ENCODE measurements at places on chromosomes 7 and 10.

DNA sequence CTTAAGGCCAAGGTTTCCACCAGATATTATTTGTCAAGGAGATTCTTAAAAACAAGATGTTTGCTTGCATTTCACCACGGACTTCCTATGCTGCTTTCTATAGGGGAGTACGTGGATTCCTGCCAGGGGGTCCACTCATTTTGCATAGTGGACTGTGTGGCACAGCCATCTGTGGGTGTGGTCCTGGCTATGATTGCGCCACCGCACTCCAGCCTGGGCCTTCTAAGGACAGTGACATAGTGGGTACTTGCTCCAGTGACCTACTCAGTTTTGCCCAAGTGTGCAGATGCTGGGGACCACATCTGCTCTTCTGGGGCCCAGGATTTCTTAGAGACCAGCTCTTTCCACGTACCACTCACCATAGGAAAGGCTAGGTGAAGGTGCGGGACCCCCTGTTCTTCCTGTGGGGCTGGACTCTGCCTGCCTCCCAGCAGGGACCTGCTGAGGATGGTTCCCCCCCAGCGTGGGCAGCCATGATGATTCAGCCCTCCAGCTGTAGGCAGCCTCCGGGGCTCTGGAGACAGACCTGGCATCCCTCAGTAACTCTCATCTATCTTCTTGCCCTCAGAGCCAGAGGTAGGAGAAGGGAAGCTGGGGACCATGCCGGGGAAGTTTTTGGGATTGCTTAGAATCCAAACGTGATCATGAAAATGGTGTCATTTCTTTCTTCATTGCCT is 42.9 kb downstream of the HK1 start:
- DNase-seq, result no peak

GRCh38 chr7:45192621-45193041 is 35.0 kb downstream of the RAMP3 start:
- no peak for DNase-seq

DNA sequence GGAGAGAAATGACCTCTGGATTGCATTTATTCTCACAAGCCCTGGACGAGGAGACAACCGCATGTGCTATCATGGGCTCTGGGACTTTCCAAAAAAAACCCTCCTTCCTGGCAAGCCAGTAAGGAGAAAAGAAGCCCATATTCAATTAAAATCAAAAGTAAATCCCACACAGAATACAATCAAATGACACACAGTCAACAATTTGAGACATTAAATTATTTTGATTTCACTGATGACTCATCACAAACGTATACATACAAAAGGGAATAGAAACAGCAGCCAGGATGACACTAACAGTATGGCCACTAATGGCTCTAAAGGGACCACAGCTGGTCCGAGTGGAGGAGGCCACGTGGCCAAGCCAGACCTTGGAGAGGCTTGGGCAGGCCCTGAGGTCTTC is 24.9 kb downstream of the LRRC20 start:
- DNase-seq, result no peak

- DNase-seq, result no peak
These were observed 37.0 kb downstream of the TBC1D12 start for GRCh38 chr10:94439275-94439861.

- DNase-seq, result no peak
These were observed 2.6 kb upstream of the CAMK2G start for GRCh38 chr10:73876971-73877370.

GRCh38 chr7:94394109-94394436 is 622 bp upstream of the COL1A2 start:
- DNase-seq, result no peak

DNA sequence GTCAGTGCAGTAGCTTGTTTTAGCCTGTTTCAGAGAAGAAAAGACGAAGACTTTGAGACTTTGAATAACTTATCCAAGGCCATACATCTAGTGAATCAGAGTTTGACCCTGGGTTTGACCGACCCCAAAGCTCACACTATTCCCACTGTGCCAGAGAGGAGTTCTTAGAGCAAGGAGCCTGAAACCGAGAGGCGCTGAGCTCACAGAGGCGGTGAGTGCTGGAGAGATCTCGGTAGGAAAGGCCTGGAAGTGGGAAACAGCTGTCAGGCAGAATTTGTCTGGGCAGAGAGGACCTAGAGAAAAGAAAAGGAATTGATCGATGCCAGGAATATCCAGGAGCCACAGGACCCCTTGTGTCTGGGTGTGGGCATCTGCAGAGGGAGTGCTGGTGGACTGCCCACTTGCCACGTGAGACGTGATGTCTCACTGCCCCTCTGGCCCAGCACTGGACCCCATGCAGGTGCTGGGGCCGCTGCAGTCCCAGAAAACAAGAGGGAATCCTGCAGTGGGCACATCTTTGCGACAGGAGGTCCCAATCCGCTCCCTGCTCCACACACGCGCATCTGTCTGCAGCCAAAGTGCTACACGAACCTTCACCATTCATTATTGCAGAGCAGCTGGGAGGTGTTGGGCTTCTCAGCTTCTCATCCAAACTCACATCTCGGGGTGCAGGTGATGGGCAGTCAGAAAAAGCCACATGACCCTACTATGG is 6.2 kb downstream of the CALML3 start:
- no peak for DNase-seq

DNA sequence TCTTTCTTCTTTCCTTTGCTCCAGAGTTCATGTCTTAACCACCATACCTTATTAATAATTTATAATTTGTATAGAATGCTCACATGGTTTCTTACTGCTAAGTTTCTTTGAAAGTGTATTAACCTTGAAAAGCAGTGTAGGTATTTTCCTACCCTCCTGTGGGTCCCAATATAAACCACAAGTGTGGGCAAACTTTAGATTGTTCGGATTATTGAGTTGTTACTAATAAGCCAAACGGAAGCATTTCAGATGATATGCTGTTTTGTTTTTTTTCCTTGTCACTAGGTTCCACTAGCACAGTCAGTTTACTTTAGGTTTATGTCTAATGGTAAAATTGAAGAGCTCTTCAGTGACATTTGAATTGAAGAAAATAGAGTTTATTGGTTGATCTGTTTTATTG is 10.2 kb downstream of the SSBP1 start:
- DNase-seq, result no peak

DNA sequence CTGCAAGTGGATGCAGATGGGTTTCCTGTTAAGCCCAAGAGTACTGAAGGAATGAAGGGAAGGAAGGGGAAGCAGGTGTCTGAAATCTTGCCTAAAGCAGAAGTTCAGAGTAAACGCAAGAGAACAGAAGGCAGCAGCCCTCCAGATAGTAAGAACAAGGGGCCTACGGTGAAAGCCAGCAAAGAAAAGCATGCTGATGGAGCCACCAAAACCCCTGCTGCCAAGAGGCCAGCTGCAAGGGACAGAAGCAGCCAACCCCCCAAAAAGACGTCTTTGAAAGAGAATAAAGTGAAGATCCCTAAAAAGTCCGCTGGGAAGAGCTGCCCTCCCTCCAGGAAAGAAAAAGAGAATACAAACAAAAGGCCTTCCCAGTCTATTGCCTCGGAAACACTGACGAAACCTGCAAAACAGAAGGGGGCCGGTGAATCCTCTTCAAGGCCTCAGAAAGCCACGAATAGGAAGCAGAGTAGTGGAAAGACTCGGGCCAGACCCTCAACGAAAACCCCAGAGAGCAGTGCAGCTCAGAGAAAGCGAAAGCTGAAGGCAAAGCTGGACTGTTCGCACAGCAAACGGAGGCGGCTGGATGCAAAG is 152.5 kb downstream of the LCOR start:
- DNase-seq, result no peak

DNA sequence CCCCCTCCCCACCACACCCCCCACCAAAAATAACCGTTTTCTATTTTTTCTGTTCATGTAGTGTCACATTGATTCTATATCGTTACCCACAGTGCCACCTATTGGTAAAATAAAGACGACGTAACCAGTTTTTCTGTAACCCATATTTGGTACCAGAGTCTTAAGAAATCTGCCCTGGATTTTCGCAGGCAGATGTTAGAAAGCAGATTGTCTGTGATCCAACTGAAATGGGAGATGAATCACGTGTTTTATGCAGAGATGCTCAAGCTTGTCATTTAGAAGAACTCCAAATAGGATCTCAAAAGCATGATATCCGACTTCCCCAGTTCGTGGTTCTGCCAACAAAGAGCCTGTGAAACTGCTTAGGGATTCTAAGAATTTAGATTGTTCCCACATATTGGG is 261.1 kb upstream of the CSTF2T start:
- DNase-seq, result no peak

- no peak for DNase-seq
These were observed 79.9 kb upstream of the THSD7A start for GRCh38 chr7:11911900-11912299.

DNA sequence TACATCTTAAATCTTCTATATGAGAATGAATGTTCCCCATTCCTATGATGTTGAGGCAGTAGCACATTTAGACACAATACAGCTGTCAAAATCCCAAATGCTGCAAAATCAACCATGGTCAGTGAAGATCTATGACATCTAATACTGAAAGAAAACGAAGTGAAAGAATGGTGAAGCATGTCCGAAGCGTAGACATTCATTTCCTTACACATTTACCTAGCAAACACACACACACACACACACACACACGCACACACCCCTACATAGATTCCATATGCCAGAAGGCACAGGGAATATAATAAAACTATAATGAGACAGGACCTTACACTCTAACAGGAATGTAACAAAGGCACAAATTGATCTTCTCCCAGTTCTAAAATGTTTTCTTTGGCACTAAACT is 32.5 kb downstream of the CCDC6 start:
- DNase-seq, result no peak

- no peak for DNase-seq
These were observed 52.3 kb downstream of the CCDC3 start for GRCh38 chr10:12949248-12949647.

GRCh38 chr7:49425277-49425818 is 348.1 kb upstream of the VWC2 start:
- DNase-seq, result no peak

DNA sequence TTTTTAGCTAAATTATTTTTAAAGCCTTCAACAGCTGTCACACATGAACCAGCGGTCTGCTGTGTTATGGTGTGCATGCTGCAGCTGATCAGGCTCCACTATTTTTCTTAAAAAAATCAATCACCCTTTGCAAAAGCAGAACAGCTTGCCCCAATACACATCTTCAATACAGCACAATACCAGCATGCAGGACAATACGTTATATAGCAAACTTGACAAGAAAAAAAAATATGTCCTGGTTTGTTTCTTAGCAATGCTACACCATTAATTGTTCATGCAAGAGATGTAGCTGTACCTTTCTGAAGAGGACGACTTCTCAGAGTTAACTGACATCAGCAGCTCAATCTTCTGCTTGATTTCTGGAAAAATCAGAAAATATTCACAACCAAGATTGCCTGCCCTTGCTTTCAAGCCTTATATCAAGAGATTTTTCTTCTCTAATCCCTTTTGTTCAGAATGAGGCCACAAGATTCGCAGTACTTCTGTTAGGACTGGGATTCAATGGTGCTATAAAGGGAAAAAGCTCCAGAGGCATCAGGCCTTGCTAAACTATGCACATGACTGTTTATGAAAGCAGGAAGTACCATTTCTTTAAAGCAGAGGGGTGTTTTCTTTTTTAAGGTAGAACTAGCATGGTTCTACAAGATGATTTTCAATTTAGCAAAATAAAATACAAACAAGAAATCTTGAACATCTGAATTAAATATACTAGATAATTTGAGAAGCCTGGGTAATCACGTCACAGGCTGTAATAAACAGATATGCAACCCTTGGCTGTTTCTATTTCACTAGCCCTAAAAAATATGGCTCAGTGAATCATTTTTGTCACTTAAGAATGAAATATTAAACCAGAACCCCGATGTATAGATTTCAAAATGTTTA is 120.0 kb downstream of the SRPK2 start:
- DNase-seq, result no peak

DNA sequence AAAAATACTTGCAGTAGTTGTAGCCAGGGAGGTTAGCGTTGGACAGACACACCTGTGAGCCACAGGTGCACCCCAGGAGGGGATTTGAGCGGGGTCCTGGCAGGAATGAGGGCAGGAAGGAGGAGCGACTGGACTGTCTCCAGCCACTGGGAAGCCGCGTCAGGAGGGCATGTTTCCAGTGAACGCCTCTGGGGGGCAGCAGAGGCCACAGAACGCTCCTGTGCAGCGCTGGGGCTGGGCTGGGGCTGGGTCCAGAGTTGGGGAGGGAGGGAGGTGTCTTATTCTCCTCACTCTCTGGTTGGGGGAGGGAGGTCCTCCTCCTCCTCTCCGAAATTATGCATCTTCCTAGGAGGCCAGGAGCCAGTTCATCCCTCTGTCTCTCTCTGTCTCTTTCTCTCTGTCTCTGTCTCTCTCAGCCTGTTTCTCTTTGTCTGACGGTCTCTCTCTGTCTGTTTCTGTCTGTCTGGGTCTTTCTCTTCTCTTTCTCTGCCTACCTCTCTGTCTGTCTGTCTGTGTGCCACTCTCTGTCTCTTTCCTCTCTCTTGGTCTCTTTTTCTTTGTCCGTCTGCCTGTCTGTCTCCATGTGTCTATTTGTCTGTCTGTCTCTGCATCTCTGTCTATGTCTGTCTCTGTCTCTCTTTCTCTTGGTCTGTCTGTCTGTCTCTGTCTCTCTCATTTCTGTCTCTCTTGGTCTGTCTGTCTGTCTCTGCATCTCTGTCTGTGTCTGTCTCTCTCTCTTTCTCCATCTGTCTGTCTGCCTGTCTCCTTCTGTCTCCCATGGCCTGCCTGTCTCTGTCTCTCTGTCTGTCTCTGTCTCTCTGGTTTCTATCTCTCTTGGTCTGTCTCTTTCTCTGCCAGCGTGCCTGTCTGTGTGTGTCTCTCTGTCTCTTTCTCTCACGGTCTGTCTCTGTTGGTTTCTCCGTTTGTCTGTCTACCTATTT is 9.9 kb upstream of the PSMG3 start:
- DNase-seq, result peak; percentile 78

- DNase-seq, result no peak
These were observed 67.9 kb downstream of the SPDYE5 start for GRCh38 chr7:75559976-75560365.

DNA sequence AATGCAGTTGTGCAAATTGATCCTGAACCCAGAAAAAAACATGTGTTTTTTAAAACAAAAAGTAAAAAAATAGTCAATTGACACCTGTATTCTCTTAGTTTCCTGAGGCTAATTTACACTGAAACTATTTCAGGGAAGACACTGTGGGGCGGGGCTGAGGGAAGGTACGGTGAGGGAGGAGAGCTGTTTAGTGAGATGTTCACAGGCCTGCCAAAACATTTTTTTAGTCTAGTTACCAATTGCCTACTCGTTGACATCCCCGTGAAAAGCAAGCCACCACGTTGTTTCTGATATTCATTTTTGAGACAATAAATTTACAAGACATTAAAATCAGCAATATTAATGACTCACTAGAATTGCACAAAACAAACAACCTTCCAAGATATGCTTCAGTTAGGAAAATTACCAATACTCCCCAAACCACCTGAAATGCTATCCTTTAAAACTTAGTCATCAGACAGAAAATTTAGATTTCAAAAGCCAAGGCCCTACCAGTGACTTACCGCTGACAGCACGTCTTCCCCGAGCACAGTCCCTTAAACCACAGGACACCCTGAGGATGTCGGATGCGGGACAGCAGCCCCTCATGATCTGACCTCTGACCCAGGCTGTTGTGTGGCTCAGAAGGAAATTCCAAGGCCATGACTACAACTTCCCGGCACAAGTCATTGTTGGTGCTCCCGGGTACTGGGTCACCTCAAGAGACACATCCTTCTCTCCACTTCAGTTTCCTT is 279.2 kb downstream of the PRPF18 start:
- no peak for DNase-seq
